ENCODE measurements at places on chromosomes 6 and 20.
A peak's percentile ranks its signal among the peaks of the same experiment; 100 is the strongest.

DNA sequence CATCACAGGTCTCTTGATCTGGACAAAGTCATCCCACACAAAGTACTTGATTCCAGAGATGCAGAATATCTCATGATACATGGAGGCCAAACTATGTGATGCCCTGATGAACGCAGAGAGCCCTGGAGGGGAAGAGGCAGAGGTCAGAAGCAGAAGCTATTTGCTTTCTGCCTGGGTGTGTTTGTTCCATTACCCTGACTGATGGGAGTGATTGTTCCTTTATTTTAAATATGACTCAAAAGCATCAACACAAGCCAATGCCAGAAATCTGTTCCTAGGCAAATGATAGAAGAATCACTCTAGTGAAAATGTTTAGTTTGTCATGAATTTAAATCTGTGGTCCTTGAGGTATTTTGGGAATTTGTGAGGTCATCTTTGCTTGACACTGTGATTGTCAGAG, 54.7 kb upstream of the GGTLC1 start:
- no peak for DNase-seq

GRCh38 chr6:169185011-169185521, 68.6 kb downstream of the THBS2 start:
- no peak for DNase-seq

DNA sequence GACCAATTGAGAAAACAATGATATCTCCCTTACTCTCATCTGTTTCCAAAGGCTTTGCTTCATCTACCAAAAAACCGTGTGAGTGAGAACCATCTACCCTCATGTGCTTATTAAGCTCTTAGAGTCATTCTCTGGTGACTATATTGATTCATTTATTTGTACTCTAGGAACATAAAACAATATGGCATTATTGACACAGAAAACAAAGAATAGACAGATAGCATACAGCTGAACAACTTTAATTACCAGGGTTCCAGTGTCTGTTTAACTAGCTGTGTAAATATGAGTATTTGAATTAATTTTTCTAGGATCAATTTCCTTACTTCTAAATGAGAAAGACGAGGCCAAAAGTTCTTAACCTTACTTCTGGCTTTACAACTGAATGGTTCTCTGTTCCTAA, 31.3 kb upstream of the HEY2 start:
- DNase-seq = no peak

DNA sequence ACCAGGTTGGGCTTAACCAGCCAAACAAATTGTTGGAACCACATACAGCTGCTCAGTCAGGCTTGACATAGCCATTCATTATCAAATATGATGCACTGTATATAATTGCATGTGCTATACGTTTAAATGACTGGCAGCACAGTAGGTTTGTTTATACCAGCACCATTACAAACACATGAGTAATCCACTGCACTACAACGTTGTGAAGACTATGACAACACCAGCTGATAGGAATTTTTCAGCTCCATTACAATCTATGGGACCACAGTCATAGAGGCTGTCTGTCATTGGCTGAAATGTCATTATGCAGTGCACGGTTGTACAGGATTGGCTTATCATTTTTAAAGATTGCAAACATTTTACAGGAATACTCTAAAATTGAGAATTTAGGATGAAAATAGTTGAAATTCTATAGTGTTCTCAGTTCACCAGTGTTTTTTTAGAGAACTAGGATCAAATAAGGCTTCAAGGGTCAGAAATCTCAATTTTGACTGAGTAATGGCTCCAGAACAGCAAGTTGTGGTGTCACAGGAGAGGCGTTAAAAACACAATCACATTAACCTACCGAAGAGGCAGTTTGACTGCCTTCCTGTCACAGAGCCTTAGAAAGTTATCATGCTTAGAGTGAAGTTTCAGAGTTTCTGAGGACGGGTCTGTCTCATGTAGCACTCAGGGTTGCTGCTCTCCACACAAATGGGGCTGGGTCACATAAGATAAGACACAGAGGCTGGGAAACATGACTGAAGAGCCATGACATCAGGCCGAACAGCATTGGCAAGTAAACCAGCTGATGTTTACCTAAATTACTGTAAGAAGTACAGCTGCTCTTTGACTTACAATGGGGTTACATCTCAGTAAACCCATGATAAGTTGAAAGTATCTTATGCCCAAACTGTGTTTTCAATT, 60.7 kb upstream of the SMLR1 start:
- DNase-seq = no peak

- DNase-seq = no peak
Measured at GRCh38 chr6:136012198-136012887, 160.8 kb downstream of the PDE7B start.

GRCh38 chr20:43440531-43440930, 17.2 kb upstream of the SRSF6 start:
- DNase-seq = no peak

DNA sequence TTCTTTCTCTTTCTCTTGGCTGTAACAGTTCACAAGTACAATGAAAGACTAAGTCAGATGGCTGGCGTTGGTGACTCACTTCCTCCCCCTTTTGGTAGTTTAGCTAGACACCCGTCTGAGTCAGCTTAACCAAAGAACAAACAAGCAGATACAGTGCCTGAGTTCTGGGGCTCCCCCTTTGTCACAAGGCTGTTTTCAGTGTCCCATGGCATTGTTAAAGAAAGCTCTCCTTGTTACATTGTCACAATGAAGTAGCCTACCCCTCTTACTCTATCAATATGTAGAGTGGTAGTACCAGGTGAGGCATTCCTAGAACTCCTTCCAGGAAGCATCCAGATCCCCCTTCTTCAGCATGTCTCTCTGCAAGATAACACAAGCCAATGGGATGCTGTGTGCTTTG, 38.6 kb downstream of the KIAA0408 start:
- peak; percentile 12 for DNase-seq

- DNase-seq = peak; percentile 18
Measured at GRCh38 chr6:166707045-166707444, 80.0 kb upstream of the RPS6KA2 start.

DNA sequence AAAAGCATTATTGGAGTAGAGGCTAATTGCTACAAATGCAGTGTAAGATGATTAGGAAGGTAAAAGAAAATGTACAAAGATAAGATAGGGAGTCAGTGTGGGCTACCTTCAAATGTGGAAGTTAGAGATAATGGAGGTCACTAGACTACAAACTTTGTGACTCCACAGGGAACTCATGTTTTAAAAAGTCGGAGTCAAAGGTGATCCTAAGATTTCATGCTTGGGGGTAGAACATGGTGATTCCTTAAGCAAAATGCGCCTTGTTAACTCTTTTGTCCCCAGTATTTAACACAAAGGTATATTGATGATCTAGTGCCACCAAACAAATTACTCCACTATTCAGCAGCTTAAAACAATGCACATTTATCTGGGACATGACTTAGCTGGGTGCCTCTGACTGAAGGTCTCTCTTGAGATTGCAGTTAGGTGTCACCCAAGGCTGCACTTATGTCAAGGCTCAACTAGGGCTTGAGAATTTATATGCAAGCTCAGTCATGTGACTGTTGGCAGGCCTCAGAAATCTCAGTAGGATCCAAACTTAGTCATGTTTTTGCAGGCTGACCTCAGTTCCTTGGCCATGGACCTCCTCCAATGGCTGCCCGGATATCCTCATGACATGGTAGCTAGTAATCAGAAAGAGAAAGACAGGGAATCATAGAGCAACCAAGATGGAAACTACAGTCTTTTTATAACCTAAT, 11.4 kb upstream of the SNX9 start:
- no peak for DNase-seq

DNA sequence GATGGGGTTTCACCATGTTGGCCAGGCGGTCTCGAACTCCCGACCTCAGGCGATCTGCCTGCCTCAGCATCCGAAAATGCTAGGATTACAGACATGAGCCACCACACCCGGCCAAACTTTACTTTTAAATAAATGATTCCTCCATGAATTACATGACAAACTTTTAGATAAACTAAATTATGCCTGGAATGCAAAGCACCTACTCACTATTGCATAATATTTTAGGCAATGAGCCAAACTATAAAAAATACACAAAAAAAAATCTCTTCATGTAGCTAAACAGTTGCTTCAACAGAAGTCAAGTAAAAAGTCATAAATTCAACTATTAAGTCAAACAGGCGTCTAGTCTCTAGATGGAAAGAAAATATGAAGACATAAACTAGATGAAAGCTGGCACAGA, 56.5 kb downstream of the PTPRK start:
- DNase-seq = no peak

DNA sequence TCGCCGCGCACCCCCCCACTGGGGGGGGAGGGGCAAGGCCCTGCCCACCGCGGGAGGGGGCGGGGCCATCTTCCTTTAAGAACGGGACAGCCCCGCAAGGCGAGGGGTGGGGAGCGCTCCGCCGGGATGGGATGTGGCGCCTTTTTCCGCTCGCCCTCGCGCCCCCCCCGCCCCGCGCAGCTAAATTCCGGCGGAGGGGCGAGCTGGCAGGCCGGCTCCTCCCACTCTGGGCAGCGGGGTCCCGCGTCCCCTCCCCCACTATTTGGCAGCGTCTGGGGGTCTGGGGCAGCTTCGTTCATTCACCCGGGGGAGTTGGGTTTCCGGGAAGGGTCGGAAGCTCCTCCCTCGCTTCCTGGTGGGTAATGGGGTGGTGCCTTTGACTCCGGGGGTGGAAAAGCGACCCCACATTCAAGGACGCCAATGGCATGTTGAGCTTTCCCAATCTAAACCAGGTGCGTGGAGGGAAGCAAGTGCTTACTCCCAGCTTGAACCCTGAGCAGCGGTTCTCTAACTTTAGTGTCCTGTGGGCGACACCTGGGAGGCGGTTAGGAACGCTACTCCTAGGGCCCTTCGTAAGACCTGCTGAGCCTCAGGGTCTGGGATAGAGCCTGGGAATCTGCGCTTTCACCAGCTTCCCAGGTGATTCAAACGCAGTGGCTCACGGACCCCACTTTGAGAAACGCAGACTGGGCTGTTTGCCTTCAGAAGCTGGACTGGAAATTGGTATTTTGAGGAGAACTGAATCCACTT, 927 bp downstream of the ASXL1 start:
- DNase-seq = peak; percentile 47

- DNase-seq = peak; percentile 35
Measured at GRCh38 chr20:50379049-50379990, 130.9 kb upstream of the PTPN1 start.

DNA sequence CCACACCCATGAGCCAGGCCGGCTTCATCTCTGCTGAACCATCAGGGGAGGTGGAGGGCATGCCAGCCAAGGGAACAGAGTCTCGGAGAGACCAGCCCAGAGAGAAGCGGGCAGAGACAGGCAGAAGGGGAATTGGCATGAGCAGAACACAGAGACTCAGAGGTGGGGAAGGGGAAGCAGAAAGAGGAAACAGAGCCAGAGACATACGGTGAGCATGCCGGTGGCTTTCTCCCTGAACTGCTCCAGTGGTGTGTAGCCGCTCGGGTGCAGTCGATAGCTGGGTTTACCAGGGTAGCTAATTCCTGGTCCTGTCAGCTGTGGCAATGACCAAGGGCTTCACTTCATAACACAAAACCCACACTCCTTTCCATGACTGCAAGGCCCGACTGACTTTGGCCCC, 83.6 kb upstream of the CCDC167 start:
- DNase-seq = no peak

GRCh38 chr6:136777651-136778050, 14.6 kb downstream of the MAP3K5 start:
- no peak for DNase-seq

DNA sequence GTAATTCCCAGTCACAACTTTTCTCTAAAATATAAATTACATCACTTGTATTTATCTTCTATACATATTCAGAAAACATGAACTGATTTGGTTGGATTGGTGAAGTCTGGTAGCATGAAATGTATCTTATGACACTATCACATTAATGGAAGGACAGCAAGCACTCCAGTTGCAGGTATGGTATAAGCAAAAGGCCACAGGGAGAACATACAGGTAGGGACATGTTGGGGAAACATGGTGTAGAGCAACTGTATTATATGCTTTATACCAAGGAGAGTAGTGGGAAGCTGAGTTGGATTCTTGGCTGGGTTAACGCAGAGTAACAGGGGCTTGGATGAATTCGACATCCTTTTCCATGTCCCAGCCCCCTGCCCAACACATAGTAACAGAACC, 1.4 kb upstream of the VARS1 start:
- no peak for DNase-seq

DNA sequence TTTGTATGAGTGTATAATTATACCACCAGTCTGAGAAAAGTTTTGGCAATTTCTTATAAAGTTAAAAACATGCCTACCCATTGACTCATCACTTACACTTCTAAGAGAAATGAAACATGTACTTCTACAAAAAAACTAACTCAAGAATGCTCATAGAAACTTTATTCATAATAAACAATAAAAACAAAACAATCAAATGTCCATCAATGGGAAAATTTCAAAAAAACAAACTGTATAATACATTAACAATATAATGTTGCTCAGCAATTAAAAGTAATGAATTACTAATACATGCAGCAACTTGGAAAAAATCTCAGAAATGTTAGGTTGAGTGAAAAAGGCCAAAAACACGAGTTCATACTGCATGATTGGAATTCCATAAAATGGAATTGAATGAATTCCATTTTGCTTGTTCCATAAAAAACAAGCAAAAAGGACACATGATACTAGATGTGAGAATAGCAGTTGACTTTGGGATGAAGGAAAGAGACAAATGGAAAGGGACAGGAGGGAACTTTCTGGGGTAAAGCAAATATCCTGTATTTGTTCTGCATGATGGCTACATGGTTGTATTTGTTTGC, 726.6 kb downstream of the RFPL4B start:
- no peak for DNase-seq

- no peak for DNase-seq
Measured at GRCh38 chr6:1242446-1242845, 69.5 kb upstream of the FOXQ1 start.

DNA sequence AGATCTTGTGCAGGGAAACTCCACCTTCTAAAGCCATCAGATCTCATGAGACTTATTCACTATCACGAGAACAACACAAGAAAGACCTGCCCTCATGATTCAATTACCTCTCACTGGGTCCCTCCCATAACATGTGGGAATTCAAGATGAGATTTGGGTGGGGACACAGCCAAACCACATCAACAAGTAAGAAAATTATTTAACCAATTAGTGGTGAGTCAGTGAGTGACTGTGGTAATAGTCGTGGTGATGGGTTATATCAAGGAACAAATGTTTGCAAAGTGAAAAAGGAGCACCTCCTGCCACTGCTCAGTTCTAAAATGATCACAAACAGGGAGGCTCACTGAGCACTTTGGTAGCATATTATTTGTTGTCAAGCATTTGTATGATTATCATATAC, 20.6 kb downstream of the EPM2A start:
- DNase-seq = no peak

DNA sequence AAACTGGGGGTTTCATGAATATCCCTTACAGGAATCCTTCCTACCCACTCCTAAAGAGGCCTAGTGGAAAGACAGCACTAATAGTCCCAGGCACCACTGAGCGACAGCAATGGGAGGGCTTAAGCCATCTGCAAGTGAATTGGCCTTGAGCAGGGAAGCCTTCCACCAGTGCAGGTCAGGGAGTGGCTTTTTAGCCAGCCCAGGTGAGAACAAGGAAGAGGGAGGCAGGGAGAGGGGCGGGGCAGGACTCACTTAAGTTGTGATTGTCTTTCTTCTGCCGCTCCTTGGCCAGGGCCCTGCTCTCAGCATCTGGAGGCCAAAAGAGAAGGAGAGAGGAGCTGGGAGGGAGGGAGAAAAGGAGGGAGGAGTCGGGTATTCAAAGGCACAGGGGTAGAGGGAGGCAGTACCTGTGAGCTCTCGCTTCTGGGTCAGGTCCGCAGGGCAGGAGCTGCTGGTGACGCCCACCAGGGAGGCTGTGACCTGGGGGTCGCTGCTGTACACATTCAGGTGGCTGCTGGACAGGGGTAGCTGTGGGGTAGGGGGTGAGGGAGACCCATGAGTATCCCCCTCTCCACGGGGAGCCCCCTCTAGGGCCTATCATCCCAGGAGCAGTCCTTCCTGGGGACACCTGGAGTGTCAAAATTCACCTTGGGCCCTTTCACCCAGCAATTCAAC, 47.8 kb downstream of the TFEB start:
- DNase-seq = no peak

Measured in NCI-H510A (cell line).